Stimulated activated CD8-positive, alpha-beta memory T cell treated with anti-CD3 and anti-CD28 coated beads, Interleukin-15, amount 100 ng/mL, for 48 hours (primary cell): ENCODE measurements at places on chromosomes 7 and 10.

- no peak for DNase-seq
Measured at GRCh38 chr10:45607276-45607675, 65.3 kb downstream of the ZFAND4 start.

GRCh38 chr7:38291650-38292049, 18.2 kb upstream of the TARP start:
- DNase-seq: no peak

DNA sequence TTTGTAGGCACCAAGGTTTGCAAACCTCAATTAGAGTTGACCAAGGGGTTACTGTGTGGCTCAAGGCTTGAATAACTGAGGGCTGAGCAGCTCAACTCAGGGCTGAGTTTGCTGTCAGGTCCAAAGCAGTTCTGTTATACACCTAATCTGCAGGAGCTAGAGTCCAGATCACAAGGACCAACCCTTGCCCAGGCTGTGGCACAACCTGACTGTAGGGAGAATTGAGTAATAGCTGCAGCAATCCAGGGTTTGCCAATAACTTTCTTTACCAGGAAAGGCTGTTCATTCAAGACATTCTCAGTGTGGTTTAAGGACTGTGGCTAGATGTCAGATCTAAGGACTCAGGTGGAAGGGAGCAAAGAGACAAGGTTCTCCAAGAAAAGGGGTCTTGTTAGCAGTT, 115.6 kb upstream of the IMMP2L start:
- DNase-seq: no peak

- DNase-seq: peak; percentile 6
Measured at GRCh38 chr7:74174606-74175082, 488 bp downstream of the EIF4H start.

GRCh38 chr7:5629941-5630340, 151.5 kb downstream of the RNF216 start:
- DNase-seq: peak; percentile 27

DNA sequence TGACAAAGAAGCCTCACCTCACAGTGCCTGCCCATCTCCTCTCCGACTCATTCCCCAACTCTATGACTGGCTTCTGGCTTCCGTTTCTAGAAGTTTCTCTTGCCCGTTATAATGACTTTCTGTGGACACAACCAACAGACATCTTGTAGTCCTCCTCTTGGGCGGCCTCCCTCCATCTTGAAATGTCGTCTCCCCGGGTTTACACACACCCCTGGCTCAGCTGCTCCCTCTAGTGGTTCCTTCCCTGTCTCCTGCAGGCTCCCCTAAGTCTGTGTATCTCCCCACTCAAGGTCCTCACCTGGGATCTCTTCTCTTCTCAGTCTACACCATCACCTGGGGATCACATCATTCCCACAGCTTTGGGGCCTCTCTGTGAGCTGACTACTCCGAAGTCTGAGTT, 123.4 kb upstream of the NEBL start:
- DNase-seq: peak; percentile 4
